Adrenal gland (tissue), 19 donors: ENCODE measurements at places on chromosomes 11 and 22. TPM values are rescaled to one million over a fixed set of nuclear protein-coding genes. Genes with fewer than 3 reads are reported as not detected.

Gene PRR33
- not detected for total RNA-seq

Gene JAM3
- 21.2 TPM for total RNA-seq

Gene ZNF70
- total RNA-seq = 5.1 TPM

Gene RASSF10
- not detected for total RNA-seq

Gene UBQLNL
- total RNA-seq = not detected

Gene LRRC75B
- total RNA-seq = 7.2 TPM

Gene KCTD17
- 35.1 TPM for total RNA-seq

Gene PRDX5
- 684 TPM for total RNA-seq

Gene P2RY6
- total RNA-seq = 5.1 TPM

Gene LBHD1
- 9.7 TPM for total RNA-seq

Gene OR2AG1
- not detected for total RNA-seq

Gene FAM83F
- total RNA-seq = 0.09 TPM

Gene GLYATL1B
- not detected for total RNA-seq

Gene DGAT2
- total RNA-seq = 24.0 TPM

Gene ZNF408
- total RNA-seq = 13.6 TPM

Gene GAS2
- total RNA-seq = 5.8 TPM

Gene OR8G5
- total RNA-seq = not detected
